ENCODE measurements at places on chromosomes 3 and 15. TPM values are rescaled to one million over a fixed set of nuclear protein-coding genes. Genes with fewer than 3 reads are reported as not detected.
A peak's percentile ranks its signal among the peaks of the same experiment; 100 is the strongest.

The DGKG gene
- 9.3 TPM for total RNA-seq

GRCh38 chr3:98705212-98705611 is 57.9 kb upstream of the ST3GAL6 start:
- no peak for DNase-seq

DNA sequence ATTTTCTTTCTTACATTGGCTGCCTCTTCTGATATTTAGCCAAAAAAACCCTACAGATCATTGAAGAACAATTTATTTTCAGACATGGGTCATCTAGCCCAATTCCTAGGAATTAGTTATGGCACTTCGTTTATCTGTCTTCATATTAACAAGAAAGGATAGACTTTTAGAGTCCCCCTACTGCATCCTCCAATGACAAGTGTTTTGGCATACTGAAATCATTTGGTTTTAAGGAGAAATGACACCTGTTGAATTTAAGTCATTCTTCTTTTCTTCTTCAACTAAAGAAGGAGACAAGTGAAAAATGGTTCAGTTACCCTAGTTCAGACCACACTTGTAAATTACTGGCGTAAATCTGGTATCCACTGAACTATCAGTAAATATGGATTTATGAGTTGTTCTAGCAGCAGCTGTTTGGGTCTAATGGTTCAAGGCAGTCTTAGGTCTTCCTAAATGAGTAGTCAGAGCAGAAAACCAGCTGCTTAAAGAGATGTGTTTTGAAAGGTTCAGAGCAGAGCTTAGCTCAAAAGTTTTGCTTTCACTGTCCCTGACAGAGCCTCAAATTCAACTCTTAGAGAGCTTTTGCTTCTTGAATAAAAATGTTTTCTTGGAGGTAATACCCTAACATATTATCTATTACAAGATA is 5.6 kb downstream of the VGLL3 start:
- DNase-seq, result no peak

The TGM5 gene
- total RNA-seq, result 0.26 TPM

The GOLGA8G gene
- total RNA-seq, result not detected

- DNase-seq, result peak; percentile 75
Observed at GRCh38 chr3:170689296-170689829, 103.5 kb upstream of the SLC7A14 start.

- no peak for DNase-seq
Observed at GRCh38 chr3:47404955-47405790, 24.4 kb downstream of the PTPN23 start.

DNA sequence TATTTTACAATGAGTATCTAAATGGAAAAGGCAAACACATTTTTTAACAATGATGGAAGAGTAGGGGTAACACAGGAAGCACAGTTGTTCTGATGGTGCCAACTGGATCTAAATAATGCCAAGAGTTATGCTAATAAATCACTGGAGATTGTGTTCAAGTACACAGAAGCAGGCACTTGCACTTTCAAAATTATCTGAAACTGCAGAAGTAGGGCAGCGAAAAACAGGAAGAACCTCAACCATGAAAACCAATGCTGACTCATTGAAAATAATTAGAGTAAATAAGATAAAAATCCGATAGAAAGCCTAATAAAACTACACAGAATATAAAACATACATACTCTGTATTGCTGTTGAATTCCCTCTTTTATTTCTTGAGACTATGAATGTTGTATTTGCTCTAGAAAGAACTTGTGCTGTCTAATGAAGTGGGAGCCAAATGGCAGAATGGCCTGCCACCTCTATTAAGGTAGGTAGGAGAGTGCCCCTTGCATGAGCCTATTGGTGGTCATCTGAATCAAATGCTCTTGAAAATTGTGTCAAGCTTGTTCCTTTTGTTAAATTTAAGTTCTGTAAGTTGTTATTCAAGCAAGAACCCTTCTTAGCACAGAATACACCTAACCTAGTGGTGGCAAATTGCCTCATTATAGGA is 93.7 kb downstream of the ABI3BP start:
- no peak for DNase-seq

DNA sequence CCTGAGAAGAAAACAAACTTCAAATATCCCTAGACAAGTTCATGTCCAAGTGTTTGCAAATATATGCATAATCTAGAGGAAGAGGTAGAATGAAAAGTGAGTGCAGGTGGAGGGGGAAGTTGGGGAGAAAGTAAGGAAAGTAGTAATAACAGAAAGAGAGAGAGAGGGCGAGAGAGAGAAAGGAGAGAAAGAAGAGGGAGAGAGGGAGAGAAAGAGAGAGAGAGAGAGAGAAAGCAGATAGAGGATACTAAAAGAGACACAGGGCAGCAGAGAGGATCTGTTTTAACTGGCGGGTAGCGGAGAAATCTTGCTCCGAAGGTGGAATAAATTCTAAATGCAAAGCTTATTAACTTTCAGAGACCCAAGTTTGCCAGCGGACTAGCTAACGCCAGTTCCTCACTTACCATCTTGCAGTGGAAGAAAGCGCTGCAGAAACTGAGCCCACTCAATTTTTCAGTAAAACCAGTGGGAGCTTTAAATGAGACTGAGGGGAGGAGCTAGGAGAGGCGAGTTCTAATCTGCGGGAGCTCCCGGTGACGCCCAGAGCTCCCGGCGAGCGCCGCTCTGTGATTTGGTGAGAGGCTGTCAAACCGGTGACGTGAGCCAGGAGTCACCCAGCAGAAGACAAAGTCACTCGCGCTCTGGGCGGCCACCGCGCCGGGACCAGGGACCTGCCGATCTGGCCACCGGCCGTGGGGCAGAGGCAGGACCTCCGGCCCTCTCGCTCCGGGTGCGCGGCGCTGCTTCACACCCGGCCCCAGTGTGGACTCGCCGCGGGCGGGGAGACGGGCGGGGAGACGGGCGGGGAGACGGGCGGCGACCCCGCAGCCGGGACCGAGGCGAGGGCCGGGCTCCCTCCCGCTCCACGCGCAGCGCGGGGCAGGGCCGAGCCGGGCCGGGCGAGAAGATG is at the start of gene GMNC:
Gene GMNC, minus strand, starts transcription at position 486 of the 910 bp plus-strand sequence. Its CDS starts 79 bp downstream, at position 407.
- no peak for DNase-seq

DNA sequence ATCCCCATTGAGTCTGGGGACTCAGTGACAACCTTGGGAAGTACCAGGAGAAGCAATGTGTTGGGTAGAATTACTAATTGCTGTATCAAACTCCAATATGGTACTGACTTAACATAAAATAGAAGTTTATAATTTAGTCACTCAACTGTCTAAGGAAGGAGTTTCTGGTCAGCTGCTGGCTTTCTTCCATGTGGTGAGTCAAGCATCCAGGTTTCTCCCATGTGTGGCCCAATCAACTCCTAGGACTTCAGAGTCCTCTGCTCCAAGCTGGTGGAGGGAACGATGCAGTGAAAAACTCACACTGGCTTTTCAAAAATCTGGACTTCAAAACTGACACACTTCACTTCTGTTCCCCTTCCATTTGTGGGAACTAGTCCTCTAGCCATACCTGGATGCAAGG is 25.2 kb downstream of the WNT5A start:
- DNase-seq, result no peak

The GOLGA8R gene
- 5.3 TPM for total RNA-seq

DNA sequence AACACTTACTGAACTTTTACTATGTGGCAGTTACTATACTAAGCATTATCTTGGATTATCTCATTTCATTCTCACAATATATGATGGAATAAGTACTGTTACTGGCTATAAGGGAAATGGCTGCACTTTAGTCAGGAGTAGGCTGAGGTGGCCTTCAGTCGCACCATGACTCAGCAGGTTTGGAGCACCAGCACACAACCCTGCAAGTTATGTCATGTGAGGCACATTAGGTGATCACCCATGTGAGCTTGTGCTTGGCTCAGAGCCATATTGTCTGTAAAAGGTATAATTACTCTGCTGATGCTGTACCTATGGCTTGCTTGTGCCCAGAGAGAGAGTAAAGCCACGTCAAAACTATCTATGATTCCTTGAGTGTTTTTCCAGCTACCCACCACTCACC is 54.1 kb upstream of the TIPARP start:
- no peak for DNase-seq

GRCh38 chr3:168424059-168424734 is 328.5 kb upstream of the GOLIM4 start:
- DNase-seq, result no peak

The CDV3 gene
- total RNA-seq, result 108 TPM

DNA sequence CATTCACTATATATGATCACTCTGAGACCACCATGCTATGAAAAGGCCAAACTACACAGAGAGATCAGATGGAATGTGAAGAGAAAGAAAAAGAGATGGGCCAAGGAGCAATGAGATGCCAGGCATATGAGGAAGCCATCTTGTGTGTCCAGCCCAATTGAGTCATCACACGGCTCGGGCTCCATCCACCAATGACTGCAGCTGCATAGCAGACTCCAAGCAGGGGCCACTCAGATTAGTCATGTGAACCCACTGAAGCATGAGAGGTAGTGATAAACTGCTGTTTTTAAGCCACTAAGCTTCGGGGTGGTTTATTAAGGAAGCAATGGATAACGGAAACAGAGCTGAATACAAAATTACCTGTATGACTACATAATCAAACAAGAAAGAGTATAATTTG is 185.9 kb downstream of the SUCLG2 start:
- DNase-seq, result no peak

The GOLGA6L7 gene
- not detected for total RNA-seq

DNA sequence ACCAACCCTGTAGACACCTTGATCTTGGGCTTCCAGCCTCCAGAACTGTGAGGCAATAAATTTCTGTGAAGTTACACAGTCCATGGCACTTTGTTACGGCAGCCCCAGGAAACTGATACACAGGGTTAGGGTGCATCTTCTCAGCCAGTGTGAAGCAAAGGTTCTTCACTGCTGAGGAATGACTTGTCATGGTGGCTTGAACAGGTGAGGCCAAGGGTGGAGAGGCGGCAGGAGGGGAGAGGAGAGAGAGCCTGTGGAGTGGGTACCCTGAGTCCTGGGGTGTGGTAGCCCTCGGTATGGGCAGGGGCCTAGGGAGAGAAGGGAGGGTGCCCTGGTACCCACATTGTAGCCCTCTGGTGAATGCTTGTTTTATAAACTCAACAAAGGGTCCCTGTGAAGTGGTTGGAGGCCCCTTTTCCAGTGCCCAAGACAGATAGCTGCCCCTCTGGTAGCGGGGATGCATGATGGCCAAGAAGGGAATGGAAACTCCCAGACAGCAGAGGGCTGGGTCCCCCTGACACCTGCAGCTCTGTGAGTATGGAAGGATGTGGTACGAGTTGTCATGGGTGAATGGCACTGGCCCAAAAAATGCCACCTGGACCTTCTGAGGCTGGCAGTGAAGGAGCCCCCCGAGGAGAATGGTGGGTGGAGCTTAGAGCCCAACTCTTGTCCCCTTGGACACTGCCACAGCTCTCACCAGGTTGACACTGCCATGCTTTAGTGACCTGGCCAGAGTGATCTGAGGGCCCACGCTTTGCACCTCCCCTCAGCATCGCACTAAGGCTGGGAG is 49.6 kb downstream of the SPSB4 start:
- DNase-seq, result no peak

The MESP2 gene
- total RNA-seq, result not detected

- DNase-seq, result no peak
Observed at GRCh38 chr15:101017093-101017754, 98.1 kb downstream of the LRRK1 start.
